ENCODE measurements at places on chromosomes 7 and 10. TPM values are rescaled to one million over a fixed set of nuclear protein-coding genes. Genes with fewer than 3 reads are reported as not detected.

DNA sequence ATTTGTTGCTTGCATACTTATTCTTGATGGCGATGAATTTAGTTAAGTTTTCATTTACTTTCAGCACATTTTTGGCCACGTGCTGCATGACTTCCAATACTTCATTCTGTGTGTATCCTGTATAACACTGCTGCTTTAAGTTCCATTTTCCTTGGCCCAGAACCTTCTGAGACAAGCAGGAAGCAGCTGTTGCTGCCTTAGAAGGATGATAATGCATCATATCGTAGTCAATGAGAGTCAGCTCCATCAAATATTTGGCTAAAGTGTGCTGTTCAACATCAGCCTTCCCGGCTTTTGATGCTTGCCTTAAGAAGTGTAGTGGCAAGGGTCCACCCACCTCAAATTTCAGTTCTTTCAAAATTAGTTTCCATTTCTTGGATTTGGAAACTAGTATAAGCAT, 59.2 kb upstream of the GLCCI1 start:
- no peaks in the 10 kb centered on the region for H3K36me3 ChIP-seq
- no peak overlapping the region for H3K27ac ChIP-seq
- H3K4me3 ChIP-seq: no peak overlapping the region
- H3K4me1 ChIP-seq: no peaks in the 10 kb centered on the region
- H3K27me3 ChIP-seq: no peaks in the 10 kb centered on the region

DNA sequence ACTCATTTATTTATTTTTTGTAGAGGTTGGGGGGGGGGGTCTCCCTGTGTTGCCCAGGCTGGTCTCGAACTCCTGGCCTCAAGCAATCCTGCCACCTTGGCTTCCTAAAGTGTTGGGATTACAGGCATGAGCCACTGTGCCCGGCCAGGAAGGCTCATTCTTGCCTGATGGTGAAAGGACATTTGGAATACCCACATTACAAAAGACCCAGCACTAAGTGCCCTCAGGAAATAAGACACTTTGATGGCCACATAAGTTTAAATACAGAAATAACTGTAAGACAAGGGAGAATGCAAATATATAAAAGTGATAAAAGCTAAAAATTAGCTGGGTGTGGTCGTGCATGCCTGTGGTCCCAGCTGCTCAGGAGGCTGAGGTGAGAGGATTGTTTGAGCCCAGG, 8.0 kb upstream of the SERPINE1 start:
- H3K27me3 ChIP-seq: no peaks in the 10 kb centered on the region
- H3K4me1 ChIP-seq: no peaks in the 10 kb centered on the region
- H3K4me3 ChIP-seq: no peak overlapping the region
- no peak overlapping the region for H3K27ac ChIP-seq
- no peaks in the 10 kb centered on the region for H3K36me3 ChIP-seq

- no peak for DNase-seq
- H3K4me1 ChIP-seq: no peaks in the 10 kb centered on the region
- no peak overlapping the region for H3K4me3 ChIP-seq
- no peaks in the 10 kb centered on the region for H3K36me3 ChIP-seq
- H3K27ac ChIP-seq: no peak overlapping the region
Observed at GRCh38 chr7:33781796-33782195, 123.5 kb upstream of the BMPER start.

DNA sequence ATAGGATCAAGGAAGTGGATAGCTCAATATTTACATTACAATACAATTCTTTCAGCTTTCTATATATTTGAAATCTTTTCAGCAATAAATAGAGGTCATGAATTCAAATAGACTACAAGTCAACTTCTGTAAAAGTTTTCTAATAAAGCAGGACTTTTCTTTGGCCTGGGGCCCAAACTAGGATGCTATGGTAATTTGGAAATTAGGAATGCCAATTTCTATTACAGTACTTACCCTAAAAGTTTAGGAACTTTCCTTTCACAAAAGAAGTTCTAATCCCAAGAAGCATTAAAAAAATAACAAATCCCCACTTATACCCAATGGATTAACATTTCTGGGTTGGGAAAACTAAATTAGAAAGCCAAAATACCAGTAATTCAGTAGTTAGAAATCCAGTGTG, 40.5 kb downstream of the SLC39A12 start:
- H3K4me1 ChIP-seq: no peaks in the 10 kb centered on the region
- H3K36me3 ChIP-seq: no peaks in the 10 kb centered on the region
- no peak overlapping the region for H3K4me3 ChIP-seq
- no peaks in the 10 kb centered on the region for H3K27me3 ChIP-seq

Gene CREM
- 76.2 TPM for total RNA-seq

Gene SLC39A12
- total RNA-seq: not detected

DNA sequence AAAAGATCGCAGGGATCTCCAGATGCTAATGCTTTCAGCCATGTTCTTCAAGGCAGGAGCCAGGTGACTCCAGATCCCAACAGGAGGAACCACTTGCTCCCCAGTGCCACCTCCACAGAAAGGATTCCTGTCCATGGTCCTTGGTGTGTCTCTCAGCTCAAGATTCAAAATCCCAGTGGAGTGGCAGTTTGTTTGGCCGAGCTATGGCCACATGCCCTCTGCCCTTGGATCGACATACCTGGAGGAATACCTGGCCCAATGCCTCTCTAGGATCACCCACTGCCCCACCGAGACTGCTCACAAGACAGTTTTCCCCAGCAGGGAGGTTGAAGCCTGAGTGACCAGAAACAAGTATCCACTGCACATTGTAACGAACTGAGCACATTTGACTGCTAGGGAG, 3.9 kb upstream of the GPRIN2 start:
- no peak overlapping the region for H3K27ac ChIP-seq
- no peak for DNase-seq
- no peaks in the 10 kb centered on the region for H3K27me3 ChIP-seq
- H3K4me3 ChIP-seq: no peak overlapping the region
- no peaks in the 10 kb centered on the region for H3K36me3 ChIP-seq

- no peaks in the 10 kb centered on the region for H3K27me3 ChIP-seq
- H3K36me3 ChIP-seq: no peaks in the 10 kb centered on the region
- H3K27ac ChIP-seq: no peak overlapping the region
- no peak for DNase-seq
Observed at GRCh38 chr10:110696436-110696835, 52.3 kb downstream of the RBM20 start.

Data from naive thymus-derived CD4-positive, alpha-beta T cell (primary cell).